ENCODE measurements at places on chromosomes 2 and 18.

DNA sequence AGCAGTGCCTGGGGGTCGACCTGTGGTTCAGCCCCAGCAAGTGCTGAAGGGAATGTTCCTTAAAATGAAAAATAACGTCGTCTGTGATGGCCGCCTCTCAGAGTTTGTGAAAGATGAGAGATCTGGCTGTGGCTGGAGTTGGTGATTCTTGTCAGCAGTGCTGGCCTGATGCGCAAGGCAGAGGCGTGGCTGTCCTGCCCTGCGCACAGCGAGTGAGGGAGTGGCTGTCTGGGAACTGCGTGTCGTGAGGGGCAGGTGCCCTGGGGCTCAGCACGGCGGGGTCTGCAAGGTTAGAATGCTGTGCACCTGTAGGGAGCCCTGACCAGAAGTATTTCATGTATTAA, 8.8 kb downstream of the NFATC1 start:
- DNase-seq = peak; percentile 79

DNA sequence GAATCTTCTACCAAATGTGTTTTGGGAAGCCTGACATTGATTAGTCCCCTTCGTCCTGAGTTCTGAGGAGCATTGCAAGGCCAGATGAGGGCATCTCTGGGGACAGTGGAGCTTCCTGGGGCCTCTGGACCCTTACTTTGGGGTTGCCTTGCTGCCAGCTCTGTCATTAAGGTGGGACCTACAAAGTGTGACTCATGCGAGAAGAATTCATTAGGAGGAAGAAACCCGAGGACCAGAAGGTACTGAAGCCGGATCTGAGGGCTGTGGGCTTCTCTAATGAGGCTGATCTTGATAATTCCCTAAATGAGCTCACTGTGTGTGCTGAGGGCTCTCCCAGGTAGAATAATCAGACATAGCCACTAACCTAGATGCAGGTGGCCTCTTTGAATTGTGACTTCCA, 695 bp upstream of the SCYGR2 start:
- DNase-seq = no peak

DNA sequence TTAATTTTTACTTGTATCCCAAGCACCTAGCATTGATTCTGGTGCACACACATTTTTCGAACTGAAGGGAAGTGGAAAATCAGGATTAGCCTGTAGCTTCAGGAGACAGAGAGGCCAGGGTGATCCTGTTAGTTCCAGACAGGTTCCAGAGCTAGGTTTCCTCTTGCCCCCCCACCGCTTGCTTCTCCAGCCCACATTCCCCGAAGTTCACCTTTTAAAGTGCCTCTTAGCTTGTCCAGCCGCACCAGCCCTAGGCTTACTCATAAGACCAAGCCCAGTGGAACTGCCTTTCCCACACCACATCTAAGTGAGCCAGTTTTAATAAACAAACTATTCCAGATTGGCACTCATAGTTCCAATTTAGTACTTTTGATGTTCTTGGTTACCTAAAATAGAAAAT, 898.6 kb upstream of the KLHL29 start:
- no peak for DNase-seq

- no peak for DNase-seq
Measured at GRCh38 chr2:222794585-222795449, 66.0 kb upstream of the ACSL3 start.

GRCh38 chr18:69830189-69830588, 117.5 kb downstream of the CD226 start:
- DNase-seq = no peak

DNA sequence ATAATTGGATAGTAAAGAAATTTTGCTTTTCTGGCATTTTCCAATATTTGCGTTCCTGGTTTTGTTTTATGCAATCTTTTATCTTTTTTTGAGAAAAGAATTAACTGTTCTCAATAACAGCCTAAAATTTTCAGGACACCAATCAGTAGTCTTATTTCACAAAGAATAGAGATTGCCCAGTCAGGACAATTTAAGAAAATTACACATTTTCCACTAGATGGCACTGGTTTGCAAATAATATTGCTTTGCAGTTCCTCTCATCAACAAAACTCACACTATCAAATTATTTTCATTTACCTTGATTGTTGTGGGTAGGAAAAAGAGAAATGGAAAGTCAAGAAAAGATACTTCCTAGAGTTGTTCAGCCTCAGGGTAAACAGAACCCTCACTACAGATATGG, 2.4 kb upstream of the RBM45 start:
- no peak for DNase-seq

- DNase-seq = no peak
Measured at GRCh38 chr2:81206216-81206615, 901.7 kb upstream of the LRRTM1 start.

DNA sequence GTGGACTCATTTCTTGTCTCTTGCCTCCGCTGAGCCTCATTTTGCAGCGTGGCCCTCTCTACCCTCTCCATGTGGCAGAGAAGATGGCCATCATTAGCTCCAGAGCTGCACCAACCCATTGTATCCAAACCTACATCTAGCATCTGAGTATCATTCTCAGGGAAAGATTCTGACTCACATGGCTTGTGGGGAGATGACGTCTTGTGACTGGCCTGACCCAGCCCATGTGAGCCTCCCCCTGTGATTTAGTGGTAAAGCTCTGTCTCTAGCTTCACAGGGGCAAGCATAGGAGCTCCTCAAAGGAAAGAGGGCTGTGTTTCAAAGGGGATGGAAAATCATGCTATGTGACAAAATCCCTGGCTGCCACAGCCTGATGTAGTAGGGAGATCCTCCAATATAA, 87.4 kb upstream of the RBMS1 start:
- no peak for DNase-seq

DNA sequence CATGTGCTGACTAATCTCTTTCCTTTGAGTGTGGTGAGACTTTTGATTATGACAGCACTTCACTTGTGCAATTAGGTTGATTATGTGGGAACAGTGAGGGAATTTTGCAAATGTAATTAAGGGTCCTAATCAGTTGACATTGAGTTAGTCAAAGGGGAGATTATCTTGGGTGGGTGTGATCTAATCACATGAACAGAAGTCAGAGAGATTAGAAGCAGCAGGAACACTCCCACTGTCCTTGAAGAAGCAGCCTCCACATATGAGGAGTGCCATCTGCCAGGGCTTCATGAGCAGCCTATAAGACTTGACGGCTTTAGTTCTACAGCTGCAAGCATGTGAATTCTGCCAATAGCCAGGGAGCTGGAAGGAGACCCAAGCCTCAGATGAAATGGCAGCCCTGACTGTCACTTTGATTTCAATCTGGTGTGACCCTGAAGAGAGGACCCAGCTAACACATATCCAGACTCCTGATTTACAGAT, 89.4 kb upstream of the APCDD1 start:
- DNase-seq = no peak

DNA sequence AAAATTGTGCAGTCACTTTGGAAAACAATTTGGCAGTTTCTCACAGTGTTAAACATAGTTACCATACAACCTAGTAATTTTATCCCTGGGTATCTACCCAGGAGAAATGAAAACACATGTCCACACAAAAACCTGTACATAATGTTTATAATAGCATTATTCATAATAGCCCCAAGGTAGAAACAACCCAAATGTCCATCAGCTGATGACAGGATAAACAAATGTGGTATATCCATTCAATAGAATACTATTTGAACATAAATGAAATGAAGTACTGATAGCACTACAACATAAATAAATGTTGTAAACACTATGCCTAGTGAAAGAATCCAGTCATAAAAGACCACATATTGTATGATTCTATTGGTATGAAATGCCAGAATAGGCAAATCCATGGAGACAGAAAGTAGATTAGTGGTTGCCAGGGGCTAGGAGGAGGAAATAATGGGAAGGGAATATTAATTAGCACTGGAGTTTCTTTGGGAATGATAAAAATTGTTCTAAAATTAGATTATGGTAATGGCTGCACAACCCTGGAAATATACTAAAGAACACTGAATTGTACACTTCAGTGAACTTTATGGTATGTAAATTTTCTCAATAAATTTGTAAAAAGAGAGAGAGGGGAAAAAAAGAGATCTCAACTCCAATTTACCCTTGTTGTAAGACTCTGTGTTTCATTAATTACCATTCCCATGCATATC, 20.8 kb upstream of the VIT start:
- DNase-seq = no peak

DNA sequence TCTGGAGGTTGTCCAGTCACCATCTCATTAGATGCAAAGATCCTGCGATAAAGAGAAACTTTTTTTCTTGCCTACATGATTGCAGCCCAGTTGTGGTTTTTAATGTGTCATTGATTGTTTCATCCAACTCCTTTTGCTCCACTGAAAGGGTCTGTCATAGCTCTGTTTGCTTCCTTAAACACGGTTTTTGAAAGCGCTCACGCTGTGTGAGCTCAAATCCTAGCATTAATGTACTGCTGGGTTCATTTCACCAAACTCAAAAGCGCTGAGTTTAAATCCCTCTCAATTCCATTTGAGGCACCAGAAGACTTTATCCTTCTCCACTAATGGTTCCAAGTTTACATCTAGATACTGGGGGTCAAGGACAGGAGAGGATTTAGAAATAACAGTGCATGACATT, 53.6 kb downstream of the CDK15 start:
- no peak for DNase-seq

DNA sequence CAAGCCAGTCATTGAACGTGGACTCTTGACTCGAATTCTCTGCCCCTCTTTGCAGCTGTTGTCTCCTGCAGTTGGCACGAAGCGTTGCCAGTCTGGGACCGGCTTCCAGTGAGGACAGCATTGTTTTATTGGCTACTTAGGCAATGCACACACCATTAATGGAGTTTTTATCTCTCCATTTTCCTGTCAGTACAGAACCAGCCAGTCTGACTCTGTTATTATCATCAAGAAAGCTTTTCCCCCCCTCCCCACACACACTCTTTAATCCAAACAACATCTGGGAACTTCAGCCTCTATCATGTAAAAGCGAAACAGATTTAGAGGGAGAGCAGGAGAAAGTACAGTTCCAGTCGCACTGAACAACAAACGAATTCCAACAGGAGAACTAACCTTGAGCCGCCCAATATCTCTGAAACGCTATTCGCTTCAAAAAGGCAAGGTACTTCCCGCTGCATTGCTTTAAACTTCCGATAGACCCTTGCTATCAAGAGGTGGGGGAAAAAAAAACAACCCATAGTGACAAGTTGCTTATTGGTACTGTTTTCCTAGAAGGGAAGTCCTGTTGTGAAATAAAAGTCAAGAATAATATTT, 38.2 kb downstream of the ACVR1 start:
- DNase-seq = no peak

GRCh38 chr18:3666526-3667254, 216.7 kb downstream of the TGIF1 start:
- DNase-seq = no peak

DNA sequence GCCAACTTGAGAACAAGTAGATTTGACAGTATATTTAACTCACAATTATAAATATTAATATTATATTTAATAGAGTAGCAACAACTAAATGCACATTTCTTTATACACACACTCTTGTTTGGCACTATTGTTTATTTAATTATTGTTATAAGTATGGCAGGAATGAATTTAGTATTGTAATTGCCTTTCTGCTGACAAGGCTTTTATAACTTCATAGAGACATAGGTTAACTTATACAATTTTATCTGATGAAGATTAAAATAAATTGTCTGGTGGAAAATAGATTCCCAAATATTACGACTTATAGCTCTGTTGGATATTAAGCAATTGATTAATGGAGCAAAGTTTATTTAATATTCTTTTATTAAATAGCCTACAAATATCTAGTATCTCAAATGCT, 347.9 kb upstream of the CDH19 start:
- DNase-seq = no peak

GRCh38 chr18:48786455-48787202, 164.1 kb downstream of the SMAD7 start:
- DNase-seq = no peak

DNA sequence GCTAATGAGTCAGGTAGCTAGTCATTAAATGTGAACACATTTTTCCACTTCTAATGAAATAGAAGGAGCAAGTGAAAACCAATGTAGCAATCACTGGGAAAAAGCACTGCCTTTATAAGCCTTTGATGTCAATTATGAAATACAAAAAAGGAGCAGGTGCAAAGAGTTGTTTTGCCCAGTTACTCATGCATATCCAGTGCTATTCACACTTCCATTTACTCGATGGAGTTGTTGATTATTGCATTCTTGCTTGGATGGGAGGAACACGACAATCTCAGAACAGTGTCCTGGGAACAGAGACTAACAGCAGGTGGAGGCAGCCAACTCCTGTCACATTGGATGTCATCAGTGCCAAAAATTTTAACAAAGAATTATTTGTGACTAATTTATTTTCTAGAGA, 372.5 kb downstream of the CBLN2 start:
- no peak for DNase-seq

DNA sequence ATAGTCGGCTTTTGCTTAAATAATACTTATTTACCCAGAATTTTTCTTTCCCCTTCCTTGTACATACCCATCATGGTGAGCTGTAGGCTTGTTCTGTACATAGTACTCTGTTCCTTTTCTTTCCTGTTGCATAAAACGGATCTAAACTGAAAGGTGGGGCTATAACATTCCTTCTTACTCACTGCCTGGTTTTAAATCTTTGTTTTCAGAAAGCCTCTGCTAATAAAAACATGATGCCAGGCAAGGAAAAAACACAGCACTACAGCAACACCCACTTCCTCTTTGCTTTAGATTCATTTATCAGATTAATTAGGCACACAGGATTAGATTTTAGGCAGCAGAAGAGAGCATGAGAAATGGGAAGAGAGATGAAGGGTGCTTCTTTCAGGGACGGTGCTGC, 19.6 kb upstream of the STON1 start:
- no peak for DNase-seq

- DNase-seq = no peak
Measured at GRCh38 chr2:69469784-69470183, 32.5 kb upstream of the NFU1 start.

- no peak for DNase-seq
Measured at GRCh38 chr18:55240978-55241377, 281.7 kb upstream of the CCDC68 start.

- no peak for DNase-seq
Measured at GRCh38 chr2:110173523-110173922, 31.3 kb downstream of the NPHP1 start.

- DNase-seq = no peak
Measured at GRCh38 chr2:105428387-105429018, 29.7 kb upstream of the FHL2 start.

DNA sequence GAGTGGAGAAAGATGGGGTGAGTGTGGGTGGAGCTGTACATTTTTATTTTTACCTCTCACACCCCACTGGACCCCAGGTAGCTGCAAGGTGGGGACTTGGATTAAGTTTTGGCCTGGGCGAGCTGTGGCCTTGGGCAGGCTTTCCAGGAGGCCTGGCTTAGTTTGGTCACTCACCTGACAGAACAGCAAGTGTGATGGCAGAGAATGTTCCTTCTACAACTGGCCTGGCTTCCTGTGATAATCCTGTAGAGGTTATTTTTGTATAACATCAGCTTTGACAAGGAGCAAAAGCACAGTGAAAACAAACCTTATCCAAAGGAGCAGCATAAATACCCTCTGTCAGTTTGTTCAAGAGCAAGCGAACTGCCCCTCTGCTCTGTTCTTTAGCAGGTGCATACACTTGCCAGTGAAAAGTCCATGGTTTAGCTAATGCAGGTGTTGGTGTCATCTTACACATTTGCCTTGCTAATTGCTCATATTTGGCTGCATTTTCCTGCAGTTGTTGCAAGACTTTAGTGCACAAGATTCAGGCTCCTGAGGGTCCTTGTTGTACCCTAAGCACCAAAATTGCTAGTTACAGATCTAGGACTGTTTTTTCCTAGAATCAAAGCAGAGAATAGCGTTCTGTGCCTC, 6.3 kb downstream of the THNSL2 start:
- no peak for DNase-seq

All from CD4-positive, alpha-beta T cell (primary cell).